ENCODE measurements at places on chromosomes 4 and X. TPM values are rescaled to one million over a fixed set of nuclear protein-coding genes. Genes with fewer than 3 reads are reported as not detected.

GRCh38 chrX:1507511-1508463 is 29.2 kb downstream of the P2RY8 start:
- no peak for DNase-seq

DNA sequence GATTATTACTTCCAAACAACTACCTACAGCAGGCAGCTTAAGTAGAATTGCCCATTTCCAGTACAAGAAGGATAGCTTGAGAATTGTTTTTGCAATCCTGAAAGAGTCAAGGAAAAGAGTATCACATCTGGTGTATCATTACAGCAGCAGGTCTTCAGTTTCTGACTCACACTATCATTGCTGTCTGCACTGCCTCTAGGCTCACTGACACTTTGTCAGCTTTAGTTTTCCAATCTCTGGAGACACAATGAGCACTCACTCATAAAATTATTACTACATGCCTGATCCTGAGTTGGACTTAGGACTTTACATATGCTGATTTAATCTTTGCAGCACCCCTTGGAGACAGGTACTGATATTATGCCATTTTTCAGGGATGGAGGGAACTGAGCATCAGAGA is 244.6 kb upstream of the BOD1L1 start:
- no peak for DNase-seq

DNA sequence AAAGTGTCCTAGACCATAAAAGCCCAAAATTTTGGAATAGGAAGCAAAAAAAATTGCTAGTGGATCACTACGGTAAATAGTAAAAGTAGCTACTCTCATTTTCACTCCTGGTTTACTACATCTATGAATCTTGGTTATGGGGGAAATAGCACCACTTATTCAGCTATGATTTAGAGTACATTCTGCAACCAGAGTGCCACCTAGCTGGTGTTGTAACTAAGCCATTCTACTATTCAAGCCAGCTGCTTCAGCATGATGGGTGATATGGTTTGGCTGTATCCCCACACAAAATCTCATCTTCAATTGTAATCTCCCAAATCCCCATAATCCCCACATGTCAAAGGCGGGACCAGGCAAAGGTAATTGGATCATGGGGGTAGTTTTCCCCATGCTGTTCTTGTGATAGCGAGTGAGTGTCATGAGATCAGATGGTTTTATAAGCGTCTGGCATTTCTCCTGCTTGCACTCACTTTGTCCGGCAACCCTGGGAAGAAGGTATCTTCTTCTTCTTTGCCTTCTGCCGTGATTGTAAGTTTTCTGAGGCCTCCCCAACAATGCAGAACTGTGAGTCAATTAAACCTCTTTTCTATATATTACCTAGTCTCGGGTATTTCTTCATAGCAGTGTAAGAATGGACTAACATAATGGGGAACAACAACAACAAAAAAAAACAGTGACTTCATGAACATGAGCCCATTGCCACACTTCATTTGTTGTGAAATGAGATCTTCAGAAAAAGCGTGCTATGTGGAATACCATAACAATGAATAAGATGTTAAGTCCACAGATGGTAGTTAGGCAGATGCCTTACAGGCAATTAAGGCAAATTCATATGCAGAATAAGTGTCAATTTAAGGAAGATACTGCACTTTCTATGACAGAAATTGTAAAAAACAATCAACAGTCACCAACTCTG is 280.1 kb downstream of the PABPC4L start:
- DNase-seq: no peak

DNA sequence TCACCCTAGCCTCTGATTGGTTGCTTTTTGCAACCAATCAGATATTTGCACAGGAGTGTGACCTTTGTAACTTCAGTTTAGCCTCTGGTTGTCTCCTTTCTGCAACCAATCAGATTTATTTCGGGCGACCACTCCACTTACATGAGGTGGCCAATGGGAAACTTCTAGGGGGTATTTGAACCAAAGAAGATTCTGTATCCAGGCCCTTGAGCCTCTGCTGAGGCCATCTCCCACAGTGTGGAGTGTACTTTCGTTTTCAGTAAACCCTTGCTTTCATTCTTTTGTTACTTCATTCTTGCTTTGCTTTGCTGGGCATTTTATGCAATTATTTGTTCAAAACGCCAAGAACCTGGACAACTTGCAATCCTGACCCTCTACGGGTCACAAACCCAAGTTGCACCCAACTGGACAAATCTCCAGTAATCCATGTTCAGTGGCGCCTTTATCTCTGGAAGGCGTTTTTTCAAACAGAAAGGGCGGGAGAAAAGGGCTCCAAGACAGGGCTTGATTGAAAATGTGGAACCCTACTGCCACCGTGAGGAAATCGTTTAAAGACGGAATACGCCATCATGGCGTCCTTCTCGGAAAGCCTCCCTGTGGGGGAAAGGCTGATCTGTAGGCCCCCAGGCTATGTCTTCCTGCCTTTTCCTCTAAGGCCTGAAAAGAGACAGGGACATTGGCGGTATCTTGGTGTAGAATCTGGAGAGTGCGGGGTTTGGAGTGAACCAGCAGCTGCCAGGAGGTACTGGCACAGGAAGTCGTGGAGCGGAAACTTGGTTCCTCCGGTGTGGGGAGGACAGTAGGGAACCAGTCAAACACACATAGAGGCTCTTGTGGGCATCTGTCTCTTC is 184.6 kb downstream of the OR13H1 start:
- DNase-seq: no peak

DNA sequence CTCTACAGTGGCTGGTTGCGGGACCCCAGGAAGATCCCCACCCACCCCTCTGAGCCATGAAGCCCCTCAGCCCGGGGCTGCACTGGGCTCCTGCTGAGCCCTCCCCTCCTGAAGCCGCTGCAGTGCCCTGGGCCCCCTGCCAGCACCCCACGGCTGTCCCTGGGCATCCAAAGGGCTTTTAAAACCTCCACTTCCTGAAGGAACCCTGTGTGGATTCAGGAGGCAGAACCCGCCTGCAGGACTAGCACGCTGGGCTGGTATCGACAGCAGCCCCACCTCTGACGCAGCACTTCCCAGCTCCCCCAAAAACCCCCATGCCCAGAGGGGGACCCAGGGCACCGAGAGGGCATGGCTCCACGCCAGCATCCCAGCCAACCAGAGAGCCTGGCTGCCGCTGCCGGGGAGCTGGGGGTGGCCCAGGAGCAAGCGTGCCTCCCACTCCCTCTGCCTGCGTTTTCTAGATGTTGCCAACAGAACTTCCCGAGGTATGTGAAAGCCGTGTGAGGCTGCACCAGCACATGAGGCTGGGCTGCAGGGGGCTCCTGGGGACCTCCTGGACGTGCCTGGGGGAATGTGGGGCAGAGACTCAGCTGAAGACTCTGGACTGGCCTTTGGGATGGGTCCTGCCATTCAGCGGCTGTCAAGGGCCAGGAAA is 6.3 kb downstream of the MXD4 start:
- DNase-seq: peak; percentile 38

GRCh38 chr4:187849556-187850225 is 145.9 kb upstream of the ZFP42 start:
- no peak for DNase-seq

- DNase-seq: no peak
These were observed 24.2 kb downstream of the MAGED1 start for GRCh38 chrX:51917604-51918003.

DNA sequence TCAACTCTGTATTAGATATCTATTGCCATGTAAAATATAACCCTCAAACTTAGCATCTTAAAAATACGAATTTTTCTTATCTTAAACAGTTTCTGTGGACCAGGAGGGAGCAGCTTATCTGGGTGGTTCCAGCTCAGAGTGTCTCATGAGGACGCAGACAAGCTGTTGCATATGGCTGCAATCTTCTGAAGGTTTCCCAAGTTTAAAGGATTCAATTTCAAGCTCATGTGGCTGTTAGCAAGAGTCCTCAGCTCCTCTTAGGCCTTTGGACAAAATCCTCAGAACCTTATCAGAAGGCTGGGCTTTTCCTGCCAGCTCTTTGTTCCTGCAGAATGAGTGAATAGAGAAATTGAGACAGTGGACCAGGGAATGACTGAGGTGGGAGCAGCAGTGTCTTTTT is 2.8 kb upstream of the CTSO start:
- DNase-seq: no peak

DNA sequence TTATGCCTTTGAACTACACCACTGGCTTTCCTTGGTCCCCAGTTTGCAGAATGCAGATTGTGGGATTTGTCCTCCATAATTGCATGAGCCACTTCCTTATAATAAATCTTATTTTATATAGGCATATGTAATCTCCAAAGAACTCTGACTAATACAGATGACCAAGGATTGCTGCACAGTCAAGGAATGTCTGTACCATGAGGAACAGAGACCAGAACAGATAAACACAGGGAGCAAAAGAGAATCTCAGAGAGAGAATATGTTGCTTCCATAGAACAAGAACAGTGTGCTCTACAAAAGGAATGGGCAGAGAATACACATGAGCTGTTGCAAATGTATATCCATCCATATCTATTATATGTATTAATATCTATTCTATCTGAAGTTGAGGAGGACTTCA is 111.1 kb downstream of the ADRA2C start:
- no peak for DNase-seq

GRCh38 chrX:34886011-34886410 is 56.6 kb upstream of the FAM47B start:
- DNase-seq: no peak

DNA sequence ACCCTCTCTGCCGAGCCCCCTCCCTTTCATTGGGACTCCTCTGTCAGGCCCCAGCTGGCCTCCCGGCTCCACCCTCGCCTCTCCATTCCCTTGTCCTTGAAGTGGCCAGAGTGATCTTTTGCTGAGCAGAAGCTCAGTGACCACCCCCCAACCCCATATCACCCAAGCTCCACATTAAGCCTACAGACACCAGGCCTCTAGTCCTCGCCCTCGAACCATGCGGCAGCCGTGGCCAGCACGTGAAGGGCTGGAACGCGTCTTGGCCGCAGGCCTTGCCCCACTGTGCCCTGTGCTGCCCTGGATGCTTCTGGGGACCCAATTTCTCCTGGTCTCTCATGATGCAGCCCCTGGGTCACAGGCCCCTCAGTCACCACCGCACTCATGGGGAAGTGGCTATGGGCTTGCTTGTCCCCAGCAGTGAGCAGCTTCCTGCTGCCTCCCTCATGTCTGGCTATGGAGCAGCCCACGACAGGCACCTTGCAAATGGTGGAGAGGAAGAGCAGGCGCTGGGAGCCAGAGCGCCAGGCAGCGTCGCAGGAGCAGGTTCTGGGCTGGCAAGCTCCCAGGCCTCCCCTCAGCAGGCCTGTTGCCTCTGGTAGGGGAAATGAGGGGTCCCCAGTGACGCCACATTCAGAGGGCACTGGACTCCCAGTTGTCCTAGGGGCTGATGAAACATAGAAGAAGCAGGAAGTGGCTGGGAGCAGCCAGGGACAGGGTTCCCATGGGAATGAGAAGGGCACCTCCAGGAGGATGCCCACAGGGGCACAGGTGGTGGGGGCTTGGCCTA is 757 bp upstream of the SRPK3 start:
- no peak for DNase-seq

DNA sequence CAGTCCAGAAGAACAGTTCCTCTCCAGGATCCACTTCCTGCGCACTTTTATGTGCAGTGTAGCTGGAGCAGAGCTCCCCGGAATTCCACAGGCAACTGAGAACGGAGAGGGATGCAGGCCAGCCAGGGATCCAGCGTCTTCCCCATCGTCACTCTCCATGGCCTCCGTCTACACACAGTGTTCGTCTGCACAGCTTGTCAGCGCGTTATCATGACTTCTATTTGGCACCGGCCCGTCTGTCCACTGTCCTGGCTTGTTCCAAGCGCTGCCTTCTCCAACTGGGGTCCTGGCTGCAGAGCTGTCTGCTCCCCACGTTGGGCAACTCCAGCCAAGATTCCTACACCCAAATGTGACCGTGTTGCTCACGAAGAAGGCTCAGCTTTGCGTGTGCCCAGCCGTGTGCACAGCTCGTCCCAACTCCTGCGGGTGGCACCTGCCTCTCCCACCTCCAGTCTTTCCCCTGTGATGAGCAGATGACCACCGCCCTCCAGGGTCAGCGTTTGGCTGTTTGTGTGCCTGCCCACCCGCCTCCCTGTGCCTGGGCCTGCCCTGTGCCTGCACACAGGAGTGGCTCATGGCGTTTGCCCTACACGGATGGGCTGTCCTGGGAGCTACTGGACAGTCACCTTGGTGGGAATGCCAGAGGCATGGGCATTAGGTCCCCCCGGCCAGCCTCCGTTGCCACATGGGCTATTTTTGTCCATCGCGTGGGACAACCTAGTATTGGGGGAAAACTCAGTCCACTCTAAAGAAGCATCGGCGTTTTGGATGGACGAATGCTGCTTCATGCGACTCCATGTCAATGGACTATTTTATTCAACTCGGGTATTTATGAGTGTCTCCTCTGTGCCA is 2.2 kb upstream of the CTBP1 start:
- DNase-seq: no peak

DNA sequence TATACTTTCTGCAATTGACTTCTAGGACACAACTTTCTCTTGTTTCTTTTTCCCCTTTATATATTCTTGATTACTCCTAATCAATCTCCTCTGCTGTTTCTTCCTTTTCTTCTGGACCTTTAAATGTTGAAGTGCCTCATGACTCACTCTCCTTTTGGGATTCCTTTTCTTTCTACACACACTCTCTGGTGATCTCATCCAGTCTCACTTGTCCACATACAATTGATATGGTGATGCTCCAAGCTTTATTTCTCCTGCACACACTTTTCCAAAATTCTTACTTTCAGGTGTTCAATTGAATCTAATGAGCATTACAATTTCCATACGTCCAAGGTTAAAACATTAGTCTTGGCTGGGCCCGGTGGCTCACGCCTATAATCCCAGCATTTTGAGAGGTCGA is 794.8 kb upstream of the EPHA5 start:
- DNase-seq: no peak

DNA sequence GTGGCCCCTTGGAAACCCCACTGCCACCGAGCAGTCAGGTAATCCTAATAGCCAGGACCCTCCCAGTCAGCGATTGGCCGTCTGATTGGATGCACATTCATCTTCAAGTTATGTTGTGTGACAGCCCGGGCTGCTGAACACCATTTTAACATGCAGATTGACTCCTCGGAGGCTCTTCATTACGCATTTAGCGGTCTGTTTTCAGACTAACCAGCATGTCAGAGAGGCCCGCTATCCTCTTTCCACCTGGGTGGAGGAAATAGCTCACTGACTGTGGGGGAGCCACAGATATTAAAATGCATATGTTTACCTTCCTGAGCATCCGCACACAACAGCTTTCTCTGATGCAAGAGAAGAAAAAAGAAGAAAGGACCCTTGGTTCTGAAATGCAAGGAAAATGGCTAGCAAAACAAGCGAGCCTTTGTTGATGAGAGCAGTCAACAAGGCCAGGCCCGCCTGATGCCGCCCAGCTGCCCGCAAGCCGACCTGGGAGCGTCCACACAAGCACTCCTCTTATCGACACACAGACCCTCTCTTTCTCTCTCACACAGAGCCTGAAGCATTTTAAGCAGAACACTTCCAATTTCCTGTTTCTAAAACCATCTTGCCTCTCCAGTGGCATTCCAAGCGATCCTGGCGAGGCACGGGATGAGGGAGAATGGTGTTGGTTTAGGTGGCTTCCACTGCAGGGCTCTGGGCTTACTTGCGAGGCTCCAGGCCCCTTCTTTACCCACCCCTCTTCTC is 118.3 kb downstream of the MGST2 start:
- DNase-seq: no peak

GRCh38 chrX:136582624-136583023 is 50.6 kb downstream of the VGLL1 start:
- no peak for DNase-seq

GRCh38 chr4:153804722-153805121 is 15.8 kb upstream of the SFRP2 start:
- no peak for DNase-seq

Gene TIGD4
- total RNA-seq: 0.17 TPM

Gene PDE5A
- 1.7 TPM for total RNA-seq

Gene ADGRG2
- total RNA-seq: not detected

Gene CASK
- total RNA-seq: 32.3 TPM

Gene HOPX
- 2.6 TPM for total RNA-seq

Gene RHOXF2B
- total RNA-seq: not detected

Gene VEGFC
- total RNA-seq: 10.8 TPM

Gene CXCL11
- 2.0 TPM for total RNA-seq
